ENCODE measurements at places on chromosomes 13 and 19.

DNA sequence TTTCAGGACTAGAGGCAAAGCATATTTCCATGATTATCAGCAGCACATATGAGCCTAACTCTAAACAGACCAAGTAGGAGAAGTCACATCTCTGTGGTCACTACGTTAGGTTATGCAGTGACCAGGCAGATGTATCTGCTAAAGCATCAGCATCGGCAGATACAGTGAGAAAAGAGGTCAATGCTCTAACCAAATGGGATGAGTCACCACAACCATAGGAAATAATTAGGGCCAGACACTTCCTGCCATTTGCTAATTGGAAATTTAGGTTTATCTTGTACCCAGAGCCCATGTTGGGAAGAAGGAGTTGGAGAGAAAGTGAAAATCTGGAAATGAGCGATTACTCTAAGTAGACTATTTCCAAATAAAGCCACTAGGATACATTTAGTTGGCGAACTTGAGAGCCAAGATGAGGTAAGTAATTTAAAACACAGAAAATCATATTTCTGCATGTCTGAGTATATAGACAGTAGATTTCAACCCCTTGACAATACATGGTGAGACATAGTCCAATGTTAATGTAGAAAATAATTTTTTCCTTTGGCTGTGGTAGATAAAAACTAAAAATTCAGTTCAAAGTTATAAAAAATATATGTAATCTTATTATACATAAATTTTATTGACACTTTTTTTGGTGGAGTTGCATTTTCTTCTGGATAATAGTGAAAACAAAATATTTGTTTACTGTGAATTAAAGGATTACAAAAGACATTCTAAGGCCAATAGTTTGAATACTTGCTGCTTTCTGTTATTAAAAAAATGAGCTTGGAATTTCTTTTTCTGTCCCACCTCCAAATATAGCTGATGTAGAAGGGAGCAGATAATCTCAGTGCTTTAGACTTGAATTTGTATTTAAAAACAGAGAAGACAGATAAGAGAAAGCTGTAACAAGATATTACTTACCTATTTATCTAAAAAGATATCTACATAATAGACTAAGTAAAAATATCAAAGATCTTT lies 104.4 kb upstream of the CSNK1A1L start:
- no peak for DNase-seq

GRCh38 chr13:51412431-51412830 lies 40.4 kb downstream of the INTS6 start:
- no peak for DNase-seq

DNA sequence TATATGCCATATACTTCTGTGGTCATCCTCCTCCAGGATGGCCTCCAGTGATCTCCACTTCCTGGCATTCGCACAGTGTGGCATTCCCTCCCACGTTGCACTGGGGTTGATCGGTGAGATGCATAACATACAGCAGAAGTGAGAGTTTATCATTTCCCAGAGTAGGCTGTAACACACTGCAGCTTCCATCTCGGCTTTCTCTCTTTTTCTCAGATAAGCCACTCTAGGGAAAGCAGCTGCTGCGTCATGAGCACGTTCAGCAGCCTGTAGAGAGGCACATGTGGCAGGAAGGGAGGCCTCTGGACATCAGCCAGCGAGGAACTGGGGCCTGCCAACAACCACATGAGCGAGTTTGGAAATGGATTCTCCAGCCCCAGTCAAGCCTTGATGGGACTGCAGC lies 807.1 kb downstream of the DIAPH3 start:
- DNase-seq: no peak

DNA sequence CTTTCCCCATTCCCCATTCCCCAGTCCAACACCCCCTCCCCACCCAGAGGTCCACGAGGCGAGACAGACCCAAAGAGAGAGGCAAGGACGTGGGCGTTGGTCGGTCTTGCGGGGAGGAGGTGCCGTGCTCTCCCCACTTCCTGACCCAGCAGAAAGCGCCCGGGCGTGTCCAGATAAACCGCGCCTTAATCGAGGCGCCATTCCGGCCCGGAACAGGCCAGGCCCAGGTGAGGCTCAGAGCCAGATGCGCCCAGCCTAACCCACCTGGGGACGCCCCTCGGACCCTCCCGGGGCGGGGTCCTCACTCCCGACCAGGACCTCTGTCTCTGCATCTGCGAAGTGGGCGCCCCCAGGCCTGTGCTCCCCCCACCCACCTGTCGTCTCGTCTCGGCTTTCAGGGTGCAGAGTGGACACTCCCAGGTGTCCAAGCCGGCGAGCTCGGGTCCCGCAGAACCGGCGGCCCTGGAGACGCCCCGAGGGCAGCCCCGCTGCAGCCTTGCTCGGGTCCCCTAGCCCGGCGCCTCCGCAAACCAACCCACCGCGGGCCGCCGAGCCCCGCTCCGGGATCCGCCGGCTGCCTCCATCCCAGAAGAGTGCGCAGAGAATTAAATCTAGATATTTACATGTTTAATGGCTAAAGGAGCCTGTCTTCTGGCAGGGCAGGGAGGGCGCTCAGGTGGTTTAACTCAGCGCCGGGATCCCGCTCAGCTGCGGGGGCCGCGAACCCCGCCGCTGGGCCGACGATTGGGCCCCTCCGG lies 5.0 kb upstream of the ONECUT3 start:
- DNase-seq: no peak

- no peak for DNase-seq
Observed at GRCh38 chr19:41064974-41065569, 23.2 kb upstream of the CYP2A13 start.

GRCh38 chr13:40391788-40392187 lies 274.7 kb downstream of the FOXO1 start:
- DNase-seq: no peak

- DNase-seq: no peak
Observed at GRCh38 chr13:24146961-24147569, 13.5 kb upstream of the SPATA13 start.

GRCh38 chr19:16585808-16586476 lies 13.7 kb upstream of the SLC35E1 start:
- no peak for DNase-seq

GRCh38 chr19:7926727-7927604 lies 1.0 kb upstream of the CTXN1 start:
- DNase-seq: no peak

Data from activated gamma-delta T cell treated with anti-CD3 and anti-CD28 coated beads, Interleukin-2, amount 50 U/mL, for 16 hours (primary cell).